HEK293T (cell line): ENCODE measurements at places on chromosomes 3 and 15.

GRCh38 chr3:115275896-115276295 lies 128.8 kb upstream of the ZBTB20 start:
- DNase-seq, result no peak

- DNase-seq, result no peak
These were observed 8.2 kb downstream of the IGDCC3 start for GRCh38 chr15:65369651-65370050.

GRCh38 chr15:53527996-53528395 lies 231.5 kb downstream of the WDR72 start:
- no peak for DNase-seq

- no peak for DNase-seq
These were observed 165.1 kb upstream of the STAC start for GRCh38 chr3:36215241-36215640.

DNA sequence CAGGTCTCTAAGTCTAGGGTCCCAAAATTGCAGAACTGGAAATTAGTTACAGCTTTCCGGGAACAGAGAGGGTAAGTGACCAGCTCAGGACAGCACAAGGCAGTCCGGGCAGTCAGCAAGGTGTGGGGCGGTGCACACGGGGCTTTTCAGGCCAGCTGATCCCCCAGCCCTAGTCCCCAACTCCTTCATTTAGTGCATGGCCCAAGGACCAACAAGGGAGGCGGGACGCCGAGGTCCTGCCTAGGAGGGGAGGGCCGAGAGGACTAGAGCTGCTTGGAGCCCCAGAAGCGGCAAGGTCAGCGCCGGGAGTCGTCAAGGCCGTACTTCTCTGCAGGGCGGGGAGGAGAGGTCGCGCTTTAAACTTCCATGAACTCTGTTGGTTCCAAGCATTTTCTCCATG lies 2.0 kb upstream of the PDE8A start:
- no peak for DNase-seq

DNA sequence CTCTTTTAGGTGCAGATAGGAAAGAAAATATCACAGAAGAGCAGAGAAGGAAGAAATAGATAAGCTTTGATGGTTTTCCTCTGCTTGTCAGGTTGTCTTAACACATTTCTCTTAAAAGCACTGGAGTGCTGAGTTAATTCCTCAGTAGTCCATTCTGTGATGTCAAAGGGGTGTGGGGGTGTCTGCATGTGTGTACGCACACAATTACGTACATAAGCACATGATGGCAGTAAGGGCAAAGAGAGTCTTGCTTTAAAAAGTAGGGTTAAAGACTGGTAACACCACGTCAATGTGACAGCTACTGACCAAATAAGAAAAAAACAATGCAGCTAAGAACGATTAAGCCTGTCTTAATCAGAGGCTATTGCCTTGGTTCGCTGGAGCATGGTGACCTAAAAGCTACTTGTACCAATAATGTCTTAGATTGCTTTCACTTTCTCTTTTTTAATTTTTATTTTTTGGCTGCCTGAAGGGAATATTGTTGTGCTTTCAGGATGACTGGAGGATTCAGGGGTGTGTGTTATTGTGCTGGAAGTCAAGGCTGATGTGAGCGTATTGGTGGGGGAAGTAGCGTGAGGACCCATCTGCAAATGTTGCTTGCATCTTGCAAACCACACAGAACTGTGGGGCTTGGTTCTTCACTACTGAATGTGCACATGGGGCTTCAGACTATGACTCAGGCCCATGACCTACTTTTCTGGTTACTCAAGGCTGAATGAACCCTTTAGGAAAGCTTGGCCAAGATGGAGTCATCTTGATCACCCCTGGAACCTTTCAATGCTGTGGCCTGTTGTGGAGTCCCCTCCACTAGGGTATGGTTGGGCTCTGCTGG lies 417.8 kb upstream of the TPM1 start:
- DNase-seq, result no peak

GRCh38 chr15:93670931-93671330 lies 560.4 kb upstream of the MCTP2 start:
- no peak for DNase-seq

GRCh38 chr3:34856081-34856947 lies 783.0 kb upstream of the ARPP21 start:
- DNase-seq, result no peak

- no peak for DNase-seq
These were observed 23.2 kb downstream of the SPTBN5 start for GRCh38 chr15:41870689-41871081.

- DNase-seq, result peak; percentile 16
These were observed 99.0 kb downstream of the MAP2K5 start for GRCh38 chr15:67641453-67641852.

DNA sequence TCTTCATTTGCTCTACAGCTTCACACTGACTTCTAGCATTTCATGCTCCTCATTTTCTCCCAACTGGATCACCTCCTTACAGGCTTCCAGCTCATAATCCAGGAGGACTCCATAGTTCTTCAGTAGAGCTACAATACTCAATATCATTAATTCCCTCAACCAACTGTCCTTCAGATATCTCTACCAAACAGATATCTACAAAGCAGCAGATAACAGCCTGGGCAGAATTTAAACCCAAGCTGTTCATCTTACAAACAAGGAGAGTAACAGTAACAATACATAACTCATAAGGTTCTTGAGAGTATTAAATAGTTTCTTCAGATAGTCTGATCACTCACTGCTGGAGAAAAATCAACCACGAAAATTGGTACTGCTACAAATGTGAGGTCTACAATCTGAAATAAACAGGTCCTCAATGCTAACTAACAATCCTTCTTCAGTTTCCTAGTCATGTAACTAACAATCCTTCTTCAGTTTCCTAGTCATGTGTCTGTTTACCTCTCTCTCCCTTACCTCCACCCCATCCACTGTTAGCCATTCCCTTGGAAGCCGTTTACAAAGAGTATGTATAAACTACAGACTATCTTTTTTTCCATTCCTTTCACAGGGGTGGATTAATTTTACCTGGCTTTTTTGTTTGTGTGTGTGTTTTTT lies 5.0 kb downstream of the PEAK1 start:
- DNase-seq, result no peak

DNA sequence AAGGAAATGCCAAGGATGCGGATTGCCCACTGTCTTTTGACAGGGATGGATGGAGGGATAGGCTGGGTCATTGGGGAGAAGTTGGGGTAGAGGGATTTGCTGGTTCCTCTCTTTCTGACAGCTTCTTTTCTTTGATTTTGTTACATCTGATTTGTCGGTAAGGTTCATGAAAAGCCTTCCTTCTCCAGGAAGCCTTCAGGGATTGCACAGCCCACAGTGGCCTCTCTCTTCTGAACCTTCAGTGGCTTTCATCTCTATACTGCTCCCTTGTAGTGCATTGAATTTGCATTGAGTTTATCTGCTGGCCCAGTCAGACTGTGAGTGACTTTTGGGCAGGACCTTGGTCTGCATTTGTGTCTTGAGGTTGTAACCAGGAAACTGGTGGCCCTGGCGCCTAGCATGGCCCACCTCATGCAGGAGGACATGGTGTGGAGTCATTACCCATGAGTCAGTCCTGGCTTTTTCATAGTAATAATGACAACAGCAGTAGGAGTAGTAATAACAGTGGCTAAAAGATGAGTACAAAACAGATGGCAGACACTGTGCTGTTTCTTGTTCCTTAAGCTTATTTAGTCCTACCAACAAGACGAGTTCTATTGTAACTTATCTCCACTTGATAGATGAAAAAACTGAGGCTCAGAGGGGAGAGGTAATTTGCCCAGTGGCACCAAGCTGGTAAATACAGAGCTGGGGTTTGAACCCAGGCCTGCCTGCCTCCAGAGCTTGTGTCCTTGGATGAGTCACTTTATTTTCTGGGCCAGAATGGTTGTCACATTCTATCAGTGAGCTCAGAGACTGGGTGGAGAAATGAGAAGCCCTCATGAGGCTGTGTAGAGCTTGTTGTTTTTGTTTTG lies 28.4 kb downstream of the SMAD6 start:
- DNase-seq, result no peak

DNA sequence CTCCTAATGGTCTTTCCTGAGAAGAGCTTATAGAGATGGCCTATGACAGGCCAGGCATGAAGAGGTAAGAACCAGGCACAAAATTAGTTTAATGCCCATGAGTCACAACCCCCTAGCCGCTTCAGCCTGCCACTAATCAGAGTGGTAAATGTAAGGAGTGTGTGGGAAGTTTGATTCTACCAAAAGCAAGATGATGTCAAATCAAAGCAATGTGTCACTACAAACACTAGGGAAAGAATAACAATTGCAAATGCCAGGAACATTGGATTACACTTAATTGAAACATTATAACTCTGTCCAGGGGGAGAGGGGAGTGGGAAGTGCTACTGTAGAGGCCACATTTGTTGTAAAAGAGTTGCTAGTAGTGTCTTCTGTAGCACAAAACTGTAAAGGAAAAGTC lies 596.6 kb upstream of the AGTR1 start:
- no peak for DNase-seq

DNA sequence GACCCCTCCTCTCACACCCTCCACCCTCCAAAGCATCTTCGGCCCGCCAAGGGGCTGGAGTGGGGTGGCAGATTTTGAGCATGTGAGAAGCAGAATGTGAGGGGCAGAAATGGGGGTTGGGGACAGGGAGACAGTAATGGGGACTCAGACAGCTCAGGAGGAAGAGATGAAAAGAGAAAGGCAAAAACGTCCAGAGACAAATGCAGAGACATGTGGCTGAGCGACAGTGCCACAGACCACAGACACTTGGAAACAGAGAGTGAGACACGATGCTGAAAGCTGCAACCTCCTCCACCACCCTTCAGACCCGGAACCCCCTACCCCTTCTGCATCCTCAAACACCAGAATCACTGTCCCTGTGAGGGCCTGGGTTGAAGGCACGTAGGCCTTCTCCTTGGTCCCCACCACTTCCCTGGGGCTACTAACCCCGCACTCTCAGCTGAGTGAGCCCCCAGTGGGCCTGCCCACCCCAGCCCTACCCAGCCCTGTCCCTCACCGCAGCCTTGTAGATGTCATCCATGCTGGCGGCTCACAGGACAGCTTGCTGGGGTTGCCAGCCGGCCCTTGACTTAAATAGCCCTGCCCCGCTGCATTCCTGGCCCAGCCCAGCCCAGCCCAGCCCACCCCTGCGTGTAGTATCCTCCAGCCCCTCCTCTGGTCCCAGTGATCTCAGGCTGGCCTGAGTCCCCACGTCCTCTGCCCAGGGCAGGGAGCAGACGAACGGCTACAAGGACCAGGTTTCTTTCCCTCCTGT lies at the start of gene TNNC1:
Gene TNNC1 (minus strand): TSS at position 546 of the 754 bp plus-strand sequence. CDS start 26 bp downstream, at position 520.
- DNase-seq, result no peak

DNA sequence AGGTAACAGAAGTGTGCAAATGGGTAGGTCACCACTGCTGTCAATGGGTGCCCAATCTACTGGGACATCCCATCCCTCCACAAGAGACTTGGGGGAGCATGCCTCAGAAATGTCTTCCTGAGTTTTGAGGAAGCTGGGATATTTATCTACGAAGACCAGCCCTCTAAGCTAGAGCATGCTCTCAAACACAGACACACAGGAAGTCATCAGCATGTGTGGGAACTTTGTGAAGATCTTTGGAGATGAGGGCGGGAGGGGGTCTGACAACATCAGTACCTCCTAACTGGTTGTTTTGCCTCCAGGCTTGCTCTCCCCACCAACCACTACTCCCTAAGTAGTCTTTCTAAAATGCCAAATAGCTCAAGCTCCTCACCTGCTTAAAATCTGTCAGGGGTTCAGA lies 3.5 kb upstream of the MEF2A start:
- DNase-seq, result no peak

DNA sequence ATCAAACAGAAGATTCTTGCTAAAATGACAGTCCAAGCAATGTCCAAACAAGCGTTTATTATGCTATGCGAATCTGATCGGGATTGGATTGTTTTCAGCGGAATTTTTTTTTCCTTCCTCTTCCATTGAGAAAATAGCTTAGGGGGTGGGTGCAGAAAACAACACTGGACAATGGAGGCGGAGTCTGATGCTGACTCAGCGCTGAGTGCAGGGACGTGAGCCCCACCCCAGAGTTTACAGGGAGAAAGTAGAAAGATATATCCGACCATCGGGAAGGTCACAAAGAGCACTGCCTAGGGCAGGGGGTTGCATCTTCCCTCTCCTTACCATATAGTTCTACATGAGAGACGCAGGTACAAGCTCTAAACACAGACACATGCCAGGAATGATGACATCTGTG lies 117.0 kb downstream of the FOXP1 start:
- DNase-seq, result no peak

- peak; percentile 14 for DNase-seq
These were observed 4.2 kb upstream of the CHRM5 start for GRCh38 chr15:33963831-33964664.

DNA sequence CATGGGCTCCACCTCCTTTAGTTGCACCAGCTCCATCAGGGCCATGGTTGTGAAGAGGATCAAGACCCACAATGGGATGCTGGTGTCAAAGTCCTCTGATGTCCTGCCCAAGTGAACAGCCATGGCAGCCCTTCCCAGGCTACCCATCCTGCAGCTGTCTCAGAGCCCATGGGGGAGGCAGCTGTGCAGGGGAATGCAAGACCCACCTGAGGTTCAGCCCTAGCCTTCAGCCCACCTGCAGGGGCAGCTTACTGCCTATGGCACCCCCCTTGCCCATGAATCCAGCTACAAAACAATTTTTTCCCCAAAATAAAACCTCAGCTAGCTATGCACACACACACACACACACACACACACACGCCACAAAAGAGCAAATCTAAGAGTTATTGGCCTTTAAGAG lies 48.2 kb upstream of the POU1F1 start:
- no peak for DNase-seq

GRCh38 chr3:11928381-11928780 lies 75.8 kb upstream of the SYN2 start:
- no peak for DNase-seq

- no peak for DNase-seq
These were observed 139.7 kb upstream of the HES1 start for GRCh38 chr3:193996221-193996620.

DNA sequence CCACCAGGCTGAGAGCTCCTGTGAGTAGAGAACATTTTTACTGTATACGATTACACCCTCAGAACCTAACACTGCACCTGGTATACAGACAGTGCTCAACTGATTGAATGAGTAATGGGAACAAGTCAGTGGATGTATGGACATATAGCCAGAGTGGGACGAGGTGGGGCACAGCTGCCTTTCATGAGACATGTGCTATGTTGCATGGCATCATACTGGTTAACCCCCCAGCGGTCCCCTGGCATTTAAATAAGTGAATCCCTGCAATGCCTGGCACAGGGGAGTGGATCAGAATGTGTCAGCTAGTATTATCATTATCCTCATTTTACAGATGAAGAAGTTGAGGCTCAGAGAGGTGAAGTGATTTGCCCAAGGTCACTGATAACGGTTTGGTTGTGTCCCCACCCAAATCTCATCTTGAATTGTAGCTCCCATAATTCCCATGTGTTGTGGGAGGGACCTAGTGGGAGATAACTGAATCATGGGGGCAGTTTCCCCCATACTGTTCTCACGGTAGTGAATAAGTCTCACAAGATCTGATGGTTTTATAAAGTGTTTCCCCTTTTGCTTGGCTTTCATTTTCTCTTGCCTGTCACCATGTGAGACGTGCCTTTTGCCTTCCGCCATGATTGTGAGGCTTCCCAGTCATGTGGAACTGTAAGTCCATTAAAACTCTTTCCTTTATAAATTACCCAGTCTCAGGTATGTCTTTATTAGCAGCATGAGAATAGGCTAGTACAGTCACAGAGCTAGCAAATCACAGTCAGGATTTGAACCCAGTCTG lies 56.0 kb upstream of the ATP2B2 start:
- DNase-seq, result no peak

- no peak for DNase-seq
These were observed 439.6 kb downstream of the PLOD2 start for GRCh38 chr3:145721273-145721805.

GRCh38 chr15:84992157-84992944 lies 10.7 kb downstream of the PDE8A start:
- DNase-seq, result no peak

GRCh38 chr3:9838856-9839255 lies 5.0 kb downstream of the RPUSD3 start:
- DNase-seq, result no peak
